T-helper 9 cell (primary cell): ENCODE measurements at places on chromosomes 4 and X.

DNA sequence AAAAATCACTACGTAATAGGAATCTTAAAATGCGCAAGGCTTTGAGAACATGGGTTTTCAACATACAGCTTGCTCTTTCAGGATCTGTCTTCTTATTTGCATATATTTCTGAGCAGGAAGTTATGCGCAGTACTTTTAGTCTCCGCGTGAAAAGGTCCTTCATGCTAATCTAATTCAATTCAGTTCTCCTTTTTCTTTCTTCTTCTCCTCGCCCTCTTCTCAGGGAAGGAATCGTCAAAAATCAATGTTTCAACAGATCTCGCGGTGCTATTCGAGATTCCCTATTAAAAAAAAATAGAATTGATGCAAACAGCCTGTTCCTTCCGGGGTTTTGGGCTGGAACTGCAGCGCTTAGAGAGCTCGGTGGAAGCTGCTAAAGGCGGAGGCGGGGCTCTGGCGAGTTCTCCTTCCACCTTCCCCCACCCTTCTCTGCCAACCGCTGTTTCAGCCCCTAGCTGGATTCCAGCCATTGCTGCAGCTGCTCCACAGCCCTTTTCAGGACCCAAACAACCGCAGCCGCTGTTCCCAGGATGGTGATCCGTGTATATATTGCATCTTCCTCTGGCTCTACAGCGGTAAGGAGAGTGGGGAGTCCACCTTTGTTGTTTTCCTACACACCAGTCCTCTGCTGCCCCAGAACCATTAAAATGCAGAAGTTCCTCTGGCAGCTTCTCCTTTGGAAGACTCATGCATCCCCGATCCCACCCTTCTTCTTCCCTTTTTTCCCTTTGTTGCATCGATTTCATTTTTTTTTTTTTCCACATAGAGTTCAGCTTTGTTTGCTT lies at the start of the genes HMGN5 and SH3BGRL:
Gene HMGN5, minus strand, starts transcription at position 243 of the 785 bp plus-strand sequence. CDS start 80,364 bp downstream, outside the sequence.
Gene SH3BGRL, plus strand, starts transcription at position 432 of the 785 bp plus-strand sequence. Its CDS starts 99 bp downstream, at position 531.
- DNase-seq: peak; percentile 50

- DNase-seq: no peak
These were observed 82.7 kb downstream of the SORCS2 start for GRCh38 chr4:7275067-7275466.

GRCh38 chr4:121192480-121192879 lies 28.4 kb upstream of the TNIP3 start:
- DNase-seq: no peak

- no peak for DNase-seq
These were observed 30.5 kb upstream of the COL25A1 start for GRCh38 chr4:109332926-109333464.

- DNase-seq: no peak
These were observed 342.0 kb downstream of the GBA3 start for GRCh38 chr4:23034731-23035130.

- no peak for DNase-seq
These were observed 1.7 kb downstream of the PDGFRA start for GRCh38 chr4:54230484-54231418.

DNA sequence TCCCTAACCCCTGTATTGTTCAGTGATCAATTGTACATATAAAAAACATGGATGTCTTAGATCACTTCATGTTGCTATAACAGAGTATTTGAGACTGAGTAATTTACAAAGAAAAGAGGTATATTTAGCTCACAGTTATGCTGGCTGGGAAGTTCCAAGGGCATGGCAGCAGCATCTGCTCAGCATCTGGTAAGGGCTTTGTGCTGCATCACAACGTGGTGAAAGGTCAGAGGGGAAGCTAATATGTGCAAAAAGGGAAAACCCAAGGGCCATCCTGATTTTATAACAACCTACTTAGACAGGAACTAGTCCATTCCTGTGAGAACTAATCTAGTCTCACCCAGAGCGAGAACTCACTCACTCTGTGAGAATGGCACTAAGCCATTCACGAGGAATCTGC lies 128.2 kb upstream of the OTUD4 start:
- no peak for DNase-seq

- DNase-seq: no peak
These were observed 136.8 kb downstream of the KLF8 start for GRCh38 chrX:56368962-56369361.

- no peak for DNase-seq
These were observed 177.6 kb upstream of the SPRY1 start for GRCh38 chr4:123218981-123219380.

DNA sequence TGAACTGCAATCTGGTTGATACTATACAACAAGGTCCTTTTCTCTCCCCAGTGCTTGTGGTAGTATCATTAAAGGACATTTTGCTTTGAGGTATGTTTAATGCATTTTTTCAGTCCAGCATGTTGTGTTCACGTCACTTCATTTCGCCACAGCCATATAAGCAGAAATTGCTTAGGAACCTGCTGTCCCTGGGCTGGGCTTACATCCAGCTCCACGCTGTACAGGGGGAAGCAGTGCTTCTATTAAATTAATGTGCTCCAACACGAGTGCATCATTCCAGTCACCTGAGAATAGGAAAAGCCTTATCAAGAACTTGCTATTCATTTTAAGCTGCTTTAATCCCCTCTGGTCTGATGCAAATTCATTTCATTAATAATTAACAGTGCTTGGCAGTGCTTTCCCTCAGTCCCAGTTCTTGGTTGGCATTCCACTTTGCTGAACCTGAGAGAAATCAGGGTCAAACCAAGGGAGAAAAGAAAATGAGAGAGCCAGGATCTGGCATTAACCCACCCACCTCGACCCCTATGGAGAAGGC lies 47.4 kb upstream of the PTCHD1 start:
- DNase-seq: no peak

GRCh38 chr4:61992351-61992750 lies 792.2 kb downstream of the ADGRL3 start:
- DNase-seq: no peak

DNA sequence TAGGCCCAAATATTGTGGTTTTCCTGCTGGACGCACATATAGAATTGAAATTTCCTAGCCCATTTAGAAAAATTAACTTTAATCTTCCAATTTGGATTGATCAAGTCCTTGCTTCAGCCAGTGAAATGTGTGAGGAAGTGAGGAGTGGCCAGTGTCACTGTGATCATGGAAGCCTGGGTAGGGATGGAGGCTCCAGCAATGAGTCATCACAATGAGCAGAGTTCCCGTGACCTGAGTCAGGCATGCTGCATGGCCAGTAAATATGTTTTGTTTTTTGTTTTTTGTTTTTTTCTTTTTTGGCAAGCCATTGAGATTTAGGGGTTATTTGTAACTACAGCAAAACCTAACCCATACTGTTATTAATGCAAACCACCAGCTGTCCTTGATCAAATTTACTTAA lies 52.1 kb downstream of the IDS start:
- no peak for DNase-seq

DNA sequence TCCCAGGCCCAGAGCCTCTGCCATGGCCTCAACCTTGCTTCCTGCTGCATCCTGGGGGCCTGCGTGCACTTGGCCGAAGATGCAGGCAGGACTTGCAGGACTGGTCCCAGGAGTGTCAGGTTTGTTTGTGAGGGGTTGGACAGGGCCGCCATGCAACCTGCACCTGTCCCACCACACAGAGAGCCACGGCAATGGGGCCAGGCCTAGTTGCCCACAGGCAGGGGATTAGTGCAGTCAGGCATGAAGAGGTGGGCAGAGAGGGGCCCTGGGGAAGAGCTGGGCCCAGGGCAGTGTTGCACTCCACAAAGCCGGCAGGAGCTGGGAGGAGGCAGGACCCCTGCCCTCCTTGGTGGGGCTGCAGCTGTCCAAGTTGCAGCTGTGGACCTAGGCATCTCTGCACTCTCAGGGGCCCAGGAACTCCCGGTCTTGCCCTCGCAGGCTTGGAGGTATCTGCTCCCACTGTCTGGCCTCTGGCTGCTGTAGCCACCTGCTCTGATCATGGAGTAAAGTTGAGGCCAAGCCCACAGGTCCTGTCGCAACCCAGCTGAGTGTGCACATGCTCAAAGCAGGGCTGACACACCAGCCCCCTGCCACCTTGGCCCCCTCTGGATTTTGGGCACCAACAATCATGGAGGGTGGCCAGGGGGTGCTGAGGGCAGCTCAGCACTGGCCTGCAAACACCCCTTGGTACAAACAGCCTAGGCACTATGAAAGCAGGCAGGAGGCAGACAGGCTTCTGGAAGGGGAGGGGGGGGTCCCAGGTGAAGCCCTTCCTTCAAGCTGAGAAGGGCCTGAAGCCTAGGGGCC lies 190.4 kb upstream of the PCDH10 start:
- no peak for DNase-seq

DNA sequence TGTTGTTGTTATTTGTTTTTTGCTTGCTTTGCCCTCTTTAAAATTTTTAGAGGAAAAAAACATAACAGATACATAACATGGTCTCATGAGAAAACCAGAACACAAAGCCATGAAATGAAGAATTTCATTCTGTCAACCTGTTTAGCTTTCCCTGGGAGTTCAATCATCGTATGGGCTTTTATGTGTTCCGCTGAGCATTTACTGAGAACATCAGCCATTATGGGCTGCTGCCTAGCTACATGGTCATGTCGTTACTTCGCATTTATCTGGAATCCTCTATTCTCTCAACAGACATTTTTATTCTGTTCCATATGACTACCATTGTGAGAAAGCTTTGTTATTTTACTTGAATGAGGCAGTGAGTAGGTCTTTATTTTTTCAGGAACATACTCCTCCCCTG lies 51.4 kb downstream of the NDST3 start:
- no peak for DNase-seq

- DNase-seq: no peak
These were observed 125.1 kb downstream of the RAPGEF2 start for GRCh38 chr4:159227984-159228383.

DNA sequence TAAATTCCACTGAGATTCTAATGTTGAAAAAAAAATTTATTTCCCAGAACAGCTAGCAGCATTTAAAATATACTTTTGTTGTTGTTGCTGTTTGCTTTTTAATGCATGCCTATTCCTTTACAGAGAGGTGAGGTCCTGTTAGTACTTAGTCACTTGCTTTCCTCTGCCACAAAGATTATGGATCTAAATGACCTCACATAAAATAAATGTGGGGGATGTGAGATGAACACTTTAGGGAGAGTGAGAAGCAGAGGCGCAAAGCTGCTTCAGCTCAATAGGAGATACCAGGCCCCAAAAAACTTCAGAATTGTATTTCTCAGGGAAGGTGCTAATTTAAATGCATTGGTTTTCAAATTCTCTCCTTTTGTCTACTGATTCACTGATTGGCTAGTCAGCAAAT lies 4.0 kb downstream of the LDB2 start:
- no peak for DNase-seq

- DNase-seq: no peak
These were observed 2.5 kb upstream of the SLC2A9 start for GRCh38 chr4:10023806-10024205.

- no peak for DNase-seq
These were observed 10.9 kb upstream of the TET2 start for GRCh38 chr4:105135785-105136184.

- no peak for DNase-seq
These were observed 411.3 kb downstream of the SPRY1 start for GRCh38 chr4:123807866-123808265.

DNA sequence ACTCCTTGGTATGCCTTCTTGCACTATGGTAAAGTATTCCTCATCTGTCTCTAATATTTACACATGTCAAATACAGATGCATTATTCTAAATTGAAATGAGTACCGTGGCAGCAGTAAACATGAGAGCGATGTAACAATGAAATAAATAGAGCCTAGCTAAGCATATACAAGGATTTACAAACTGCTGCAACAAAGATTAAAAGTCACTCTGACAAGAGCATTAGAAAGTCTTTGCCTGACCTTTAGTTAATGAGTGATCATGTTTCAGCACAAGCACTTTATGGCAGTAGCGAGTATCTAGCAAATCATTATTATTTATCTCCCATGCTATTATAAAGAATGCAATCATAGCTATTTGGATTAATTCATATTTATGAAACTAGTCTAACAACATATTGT lies 547.0 kb upstream of the NDST4 start:
- no peak for DNase-seq

DNA sequence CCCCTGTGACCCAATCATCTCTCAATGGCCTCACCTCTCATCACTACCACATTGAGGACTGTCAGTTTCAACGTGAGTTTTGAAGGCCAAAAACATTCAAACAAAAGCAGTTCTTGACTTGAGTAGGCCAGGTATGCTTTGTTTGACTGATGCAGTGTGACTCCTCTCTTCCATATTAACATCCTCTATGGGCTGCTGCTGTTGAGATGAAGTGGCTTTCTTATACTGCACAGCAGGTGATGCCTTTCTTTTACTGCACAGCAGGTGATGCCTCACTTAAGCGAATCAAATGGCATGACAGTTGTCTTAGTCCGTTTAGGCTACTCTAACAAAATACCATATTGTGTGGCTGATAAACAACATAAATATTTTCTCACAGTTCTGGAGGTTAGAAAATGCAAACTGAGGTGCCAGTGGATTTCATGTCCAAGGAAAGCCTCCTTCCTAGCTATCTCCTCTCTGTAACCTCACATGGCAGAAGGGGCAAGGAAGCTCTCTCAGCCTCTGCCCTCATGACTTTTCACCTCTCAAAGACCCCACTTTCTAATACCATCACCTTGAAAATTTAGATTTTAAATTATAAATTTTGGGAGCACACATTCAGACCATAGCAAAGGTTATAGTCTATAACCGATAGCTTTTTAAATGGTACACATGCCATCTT lies 2267.9 kb upstream of the AGA start:
- no peak for DNase-seq

- no peak for DNase-seq
These were observed 7.4 kb downstream of the PHEX start for GRCh38 chrX:22039541-22039940.

GRCh38 chrX:12867685-12868084 lies 813 bp downstream of the TLR7 start:
- DNase-seq: no peak

DNA sequence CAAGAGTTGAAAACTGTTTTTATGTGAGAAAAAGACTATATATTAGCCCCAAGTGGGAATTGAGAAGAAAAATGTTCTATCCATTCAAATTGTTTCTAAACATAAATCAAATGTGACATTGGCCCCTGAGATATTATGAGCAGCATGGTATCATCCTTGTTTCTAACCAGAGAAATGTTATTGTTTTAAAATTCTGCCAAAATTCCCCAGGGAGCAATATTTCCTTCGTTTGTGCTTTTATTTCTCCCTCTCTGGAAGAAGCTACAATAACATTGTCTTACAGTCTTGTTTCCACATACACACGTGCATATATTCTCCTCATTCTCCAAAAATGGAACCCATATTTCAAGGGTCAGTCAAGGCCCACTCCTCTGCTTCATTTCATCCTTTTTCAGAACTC lies 46.7 kb downstream of the MAGEB17 start:
- DNase-seq: no peak

GRCh38 chrX:17591741-17592110 lies 145.6 kb upstream of the SCML1 start:
- no peak for DNase-seq

DNA sequence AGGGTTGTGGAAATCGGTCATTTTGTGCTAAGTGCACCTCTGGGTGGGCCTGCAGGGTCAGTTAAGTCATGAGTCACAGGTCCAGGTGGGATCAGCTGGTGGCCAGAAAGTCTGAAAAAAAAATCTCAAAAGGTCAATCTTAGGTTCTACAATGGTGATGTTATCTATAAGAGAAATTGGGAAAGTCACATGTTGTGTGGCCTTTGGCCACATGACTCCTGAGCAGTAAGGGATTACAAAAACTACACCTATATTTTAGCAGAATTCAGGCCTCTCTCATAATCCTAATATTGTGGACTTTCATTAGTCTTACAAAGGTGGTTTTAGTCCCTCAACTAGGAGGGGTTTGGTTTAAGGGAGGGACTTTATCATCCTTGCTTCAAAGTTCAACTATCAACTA lies 59.1 kb downstream of the UCHL1 start:
- no peak for DNase-seq
